ENCODE measurements at places on chromosomes 6 and 20.

GRCh38 chr20:62193079-62194025, 10.5 kb downstream of the MTG2 start:
- DNase-seq = no peak

DNA sequence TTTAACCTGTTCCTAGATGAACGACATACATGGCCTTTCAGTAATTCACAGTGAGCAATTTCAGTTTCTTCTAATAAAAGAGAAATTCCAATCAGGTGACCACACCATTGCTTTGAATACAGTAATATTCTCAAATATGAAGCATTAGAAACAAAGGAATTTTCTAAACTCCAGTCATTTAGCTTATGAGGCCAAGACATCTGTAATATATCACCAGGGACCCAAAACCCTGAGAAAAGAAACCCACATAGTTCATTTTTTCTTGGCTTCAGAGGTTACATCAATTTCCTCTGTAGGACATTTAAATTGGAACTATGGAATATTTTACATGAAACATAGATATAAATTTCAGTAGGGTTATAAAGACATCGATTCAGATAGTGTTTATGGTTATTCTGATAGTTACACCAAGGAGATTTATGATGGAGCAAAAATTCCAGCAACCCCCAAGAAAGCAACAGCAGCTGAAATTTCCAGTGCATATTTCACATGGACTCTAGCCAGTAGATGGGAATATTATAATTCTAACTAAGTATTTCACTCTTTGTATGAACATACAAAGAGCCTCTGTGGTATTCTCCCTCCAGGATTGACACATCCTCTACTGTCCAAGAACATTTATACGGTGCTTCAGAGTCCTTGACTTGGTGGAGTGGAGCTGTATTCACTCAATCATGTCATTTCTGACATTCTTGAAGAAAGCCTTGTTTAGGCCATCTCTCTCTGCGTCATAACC, 82.9 kb downstream of the ADGRG6 start:
- no peak for DNase-seq

DNA sequence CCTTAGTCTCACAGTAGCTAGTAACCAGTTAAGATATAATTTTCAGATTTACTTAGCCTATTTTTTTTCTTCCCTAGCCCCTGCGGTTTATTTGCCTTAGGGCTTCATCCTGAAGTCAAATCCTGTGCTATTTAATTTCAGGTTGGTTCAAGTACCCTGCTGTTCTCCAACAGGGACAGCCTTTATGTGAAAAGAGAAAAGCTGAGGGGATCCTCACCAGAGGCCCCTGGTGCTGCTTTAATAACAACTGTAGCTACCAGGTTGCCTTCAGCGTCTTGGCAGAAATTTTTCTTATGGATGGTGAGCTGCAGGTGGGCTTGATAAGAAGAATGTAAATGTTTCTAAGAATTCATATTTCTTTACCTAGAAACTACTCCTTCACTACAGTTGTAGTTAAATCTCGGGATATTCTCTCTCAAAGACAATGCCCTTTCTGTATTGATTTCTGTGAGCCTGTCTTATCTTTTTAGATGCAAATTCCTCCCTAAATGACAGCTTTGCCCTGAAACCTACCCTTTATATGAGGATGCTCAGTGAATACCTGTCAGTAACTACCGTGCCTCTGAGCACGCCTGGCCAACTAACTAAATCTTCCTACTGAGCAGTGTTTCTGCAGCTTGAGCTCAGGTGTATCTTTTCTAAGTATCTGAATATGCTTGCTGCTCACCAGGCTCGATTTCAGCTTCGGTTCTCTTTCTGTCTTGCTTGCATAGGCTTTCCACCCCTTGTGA, 320.5 kb downstream of the MMUT start:
- no peak for DNase-seq

GRCh38 chr20:34680586-34681175, 3.8 kb upstream of the PIGU start:
- DNase-seq = no peak

- DNase-seq = no peak
These were observed 115.7 kb downstream of the TOX2 start for GRCh38 chr20:44030394-44030793.

GRCh38 chr6:157038610-157039009, 261.4 kb downstream of the ARID1B start:
- DNase-seq = no peak

- no peak for DNase-seq
These were observed 21.8 kb upstream of the AHI1 start for GRCh38 chr6:135519348-135519747.

GRCh38 chr6:101626269-101626668, 232.8 kb downstream of the GRIK2 start:
- DNase-seq = no peak

DNA sequence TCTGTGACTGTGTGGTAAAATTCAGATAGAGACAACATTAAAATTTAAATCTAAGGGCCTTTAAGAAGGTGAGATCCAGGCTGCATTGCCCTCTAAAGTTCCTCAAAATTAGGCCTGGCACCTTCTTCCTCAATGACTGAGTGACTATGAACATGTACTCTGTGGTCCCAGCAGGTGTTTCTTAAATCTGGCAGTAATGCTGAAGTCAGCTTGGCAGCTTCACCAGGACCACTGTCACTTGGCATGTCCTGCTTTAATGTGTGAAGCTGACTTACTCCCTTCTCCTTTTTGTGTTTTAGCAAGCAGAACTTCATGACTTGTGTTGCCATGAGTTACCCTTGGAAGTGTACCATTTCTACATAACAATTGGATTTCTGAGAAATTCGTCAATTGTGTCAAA, 141.7 kb downstream of the NKAIN2 start:
- no peak for DNase-seq

DNA sequence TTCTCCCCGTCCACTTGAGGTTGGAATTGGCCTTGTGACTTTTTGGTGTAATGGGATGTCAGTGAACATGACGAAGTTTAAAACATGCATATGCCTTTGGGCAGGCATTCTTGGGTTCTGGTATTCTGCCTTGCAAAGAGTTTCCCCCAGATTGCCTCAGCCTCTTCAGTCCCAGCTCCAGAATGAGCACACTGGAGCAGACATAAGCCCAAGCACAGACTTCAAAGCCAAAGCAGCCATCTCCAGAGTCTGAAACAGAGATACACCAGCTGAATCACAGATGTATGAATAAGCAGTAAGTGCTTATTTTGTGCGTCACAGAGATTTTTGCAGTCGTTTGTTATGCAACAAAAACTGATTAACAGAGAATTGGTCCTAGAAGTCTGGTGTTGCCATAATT, 546.0 kb downstream of the FRK start:
- no peak for DNase-seq

DNA sequence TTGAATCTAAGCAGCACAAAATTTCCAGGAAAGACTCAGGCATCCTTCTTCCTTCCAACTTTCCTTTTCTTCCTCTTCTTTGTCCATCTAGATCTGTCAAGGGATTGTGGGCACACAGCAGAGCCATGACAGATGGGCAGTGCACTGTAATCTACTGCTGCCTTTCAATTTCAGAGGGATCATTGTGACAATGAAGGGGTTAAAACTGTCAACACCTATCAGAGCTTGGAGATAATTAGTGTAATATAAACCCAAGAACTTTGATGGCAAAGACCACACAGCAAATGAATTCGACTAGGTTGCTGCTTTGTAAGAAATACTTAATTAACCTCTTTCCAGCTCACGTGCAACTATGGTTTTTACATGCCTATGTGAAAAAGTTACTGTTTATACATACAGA, 55.0 kb downstream of the SAMD5 start:
- no peak for DNase-seq

- no peak for DNase-seq
These were observed 85.0 kb downstream of the DTD1 start for GRCh38 chr20:18672834-18673233.

- DNase-seq = no peak
These were observed 67.5 kb downstream of the JARID2 start for GRCh38 chr6:15313367-15313766.

DNA sequence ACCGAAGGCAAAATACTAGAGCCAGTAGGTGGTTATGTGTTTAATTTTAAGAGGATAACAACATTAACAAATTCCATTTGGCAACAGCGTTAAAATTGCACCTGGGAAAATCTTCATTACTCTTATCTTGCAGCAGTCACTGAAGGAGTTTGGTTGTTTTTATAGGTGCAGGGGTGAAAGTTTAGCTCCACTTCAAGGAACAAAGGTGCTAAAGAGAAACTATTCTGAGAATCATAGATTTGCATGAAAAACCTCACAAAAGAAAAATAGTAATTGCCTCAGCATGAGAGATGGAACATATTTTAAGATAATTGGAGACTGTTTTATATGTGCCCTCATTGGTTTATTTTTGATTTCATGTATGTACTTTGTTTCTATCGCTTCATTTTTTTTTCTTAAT, 444.4 kb downstream of the UTRN start:
- DNase-seq = no peak

DNA sequence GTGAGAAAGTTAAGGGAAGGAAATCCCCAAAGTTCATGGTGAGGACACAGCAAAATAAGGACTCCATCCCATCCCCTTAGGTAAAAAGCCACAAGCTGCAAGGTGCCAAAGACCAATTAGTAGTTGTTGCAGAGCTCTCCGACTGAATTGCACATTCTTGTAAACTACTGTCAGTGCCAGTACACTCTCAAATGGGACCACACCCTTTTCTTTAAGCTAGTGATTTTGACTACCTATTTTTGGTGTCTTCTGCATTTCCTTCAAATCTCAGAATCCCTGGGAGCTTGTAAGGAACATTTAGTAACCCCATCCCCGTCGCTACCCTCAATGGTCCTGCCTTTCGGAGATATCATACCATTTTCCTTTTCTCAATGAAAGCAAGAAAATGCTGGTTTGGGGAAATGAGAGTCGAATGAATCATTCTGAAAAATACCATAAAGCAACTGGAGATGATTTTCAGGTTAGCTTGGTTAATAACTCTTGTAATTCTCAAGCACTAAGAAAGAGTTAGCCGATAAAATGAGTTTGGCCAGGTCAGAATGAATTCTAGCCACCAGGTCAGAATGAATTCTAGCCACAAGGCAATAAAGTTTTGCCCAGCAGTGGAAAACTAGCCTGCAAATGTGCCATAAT, 5.2 kb upstream of the HMGN3 start:
- no peak for DNase-seq

GRCh38 chr6:136736281-136736960, 55.9 kb downstream of the MAP3K5 start:
- no peak for DNase-seq

DNA sequence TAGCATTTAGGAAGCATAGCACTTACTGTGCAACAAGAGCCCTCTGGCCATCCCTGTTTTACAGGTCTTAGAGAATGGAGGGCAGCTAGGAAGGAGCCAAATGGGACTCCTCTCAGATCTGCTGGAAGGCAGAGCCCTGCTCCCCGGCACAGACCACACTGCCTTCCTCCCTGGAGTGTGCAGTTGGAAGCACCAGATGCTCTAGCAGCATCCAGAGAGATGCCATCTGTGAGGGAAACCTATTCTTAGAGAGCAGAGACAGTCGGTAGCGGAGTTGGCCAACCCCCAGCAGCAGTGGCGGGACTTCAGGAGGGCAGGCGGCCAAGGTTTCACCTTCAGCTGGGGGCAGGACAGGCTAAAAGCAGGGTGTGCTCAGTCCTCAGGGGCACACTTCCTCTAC, 16.7 kb upstream of the E2F1 start:
- DNase-seq = no peak

DNA sequence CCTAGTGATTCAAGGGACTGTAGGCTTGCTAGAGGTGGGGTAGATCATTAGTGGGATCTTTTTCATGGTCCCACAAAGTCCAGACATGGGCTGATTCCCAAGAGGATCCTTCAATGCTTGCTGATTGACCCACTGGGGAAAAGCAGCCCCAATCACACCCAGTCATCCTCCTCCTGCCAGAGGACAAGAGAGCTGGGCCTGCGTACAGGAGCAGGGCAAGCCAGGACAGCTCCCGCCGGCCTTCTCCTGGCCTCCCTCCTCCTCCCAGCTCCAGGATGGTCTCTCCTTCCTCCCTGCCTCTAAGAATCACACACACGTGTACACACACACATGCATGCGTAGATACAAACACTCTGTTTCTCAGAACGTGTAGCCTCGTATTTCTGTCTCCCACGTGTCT, 27.0 kb downstream of the KCNK15 start:
- no peak for DNase-seq

DNA sequence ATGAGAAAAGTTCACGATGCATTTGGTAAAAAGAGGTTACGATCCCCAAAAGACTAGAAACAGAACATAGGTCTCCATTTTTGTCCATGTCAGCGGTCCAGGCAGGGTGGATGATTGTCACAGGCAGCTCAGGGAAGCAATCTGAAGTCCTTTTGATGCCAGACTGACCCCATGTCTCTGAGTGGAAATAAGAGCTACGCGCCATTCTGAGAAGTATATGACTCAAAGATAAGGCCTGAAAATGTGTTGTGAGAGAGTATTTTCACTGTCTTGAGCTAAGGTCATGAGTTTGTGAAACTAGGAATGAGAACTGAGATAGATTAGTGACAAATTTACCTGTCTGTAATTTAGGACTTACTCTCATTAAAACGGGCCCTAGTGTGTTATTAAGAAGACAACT, 69.5 kb downstream of the LYRM4 start:
- DNase-seq = no peak

- DNase-seq = no peak
These were observed 359.5 kb upstream of the FLRT3 start for GRCh38 chr20:14696937-14697336.

- DNase-seq = no peak
These were observed 169.7 kb upstream of the TNFAIP3 start for GRCh38 chr6:137697267-137697938.

DNA sequence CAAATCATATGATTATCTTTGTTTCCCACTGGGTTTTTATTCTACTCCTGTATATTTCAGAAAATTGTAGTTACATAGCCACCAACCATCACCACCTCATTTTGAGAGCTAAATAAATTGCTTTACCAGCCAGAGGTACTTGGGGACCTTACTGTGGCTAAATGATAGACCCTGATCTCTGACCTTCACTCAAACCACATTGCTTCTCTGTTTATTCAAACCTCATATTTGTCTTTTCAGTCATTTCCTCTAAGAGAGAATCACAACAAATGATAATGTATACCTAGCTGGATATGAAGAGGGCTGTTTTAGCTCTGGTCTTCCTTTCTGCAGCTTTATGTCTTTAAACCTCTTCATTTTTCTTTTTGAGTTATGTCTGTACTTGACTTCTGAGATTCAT, 142.8 kb downstream of the ADGB start:
- no peak for DNase-seq

DNA sequence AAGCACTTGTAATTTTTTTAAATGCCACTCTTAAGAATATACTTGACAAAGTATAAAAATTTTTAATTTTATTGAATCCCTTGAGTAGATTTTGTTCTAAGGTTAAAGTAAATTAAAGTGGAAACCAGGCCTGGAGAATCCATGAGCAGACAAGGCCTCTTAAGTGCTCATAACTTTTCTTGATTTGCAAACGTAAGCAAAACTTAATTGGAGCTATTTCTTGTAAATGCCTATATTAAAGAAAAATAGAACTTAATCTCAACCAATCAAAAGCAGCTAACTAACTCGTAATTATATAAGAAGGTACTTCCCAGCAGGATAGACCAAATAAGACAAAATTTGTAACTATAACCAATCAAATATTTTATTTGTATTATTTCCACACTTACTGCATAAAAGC, 12.7 kb upstream of the DEFB129 start:
- DNase-seq = no peak

- DNase-seq = no peak
These were observed 18.1 kb downstream of the DEK start for GRCh38 chr6:18246205-18246604.
